NCI-H1105 treated with DMSO at 0.1 percent for 48 hours (cell line): ENCODE measurements at places on chromosomes 7 and 10.

GRCh38 chr10:28897617-28898464 is 220.5 kb downstream of the BAMBI start:
- DNase-seq = no peak

GRCh38 chr10:86043236-86043635 is 323.4 kb downstream of the GRID1 start:
- DNase-seq = peak; percentile 20

DNA sequence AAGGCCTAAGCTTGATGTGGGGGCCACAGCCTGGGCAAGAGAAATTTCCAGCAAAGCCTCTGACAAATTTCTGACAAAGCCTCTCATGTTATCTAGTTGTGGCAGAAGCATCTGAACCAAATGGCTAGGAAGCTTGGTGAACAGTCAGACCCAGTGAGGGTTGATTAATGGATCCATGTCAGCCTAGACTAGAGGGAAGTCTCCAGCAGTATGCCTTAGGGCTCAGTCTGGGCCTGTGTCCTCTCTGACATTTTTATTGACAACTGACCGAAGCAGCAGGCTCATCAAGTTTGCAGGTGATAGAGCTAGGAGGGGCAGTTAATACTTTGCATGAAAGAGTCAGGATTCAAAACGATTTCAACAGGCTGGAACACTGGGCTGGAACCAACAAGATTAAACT is 25.3 kb downstream of the HIF1AN start:
- DNase-seq = no peak

DNA sequence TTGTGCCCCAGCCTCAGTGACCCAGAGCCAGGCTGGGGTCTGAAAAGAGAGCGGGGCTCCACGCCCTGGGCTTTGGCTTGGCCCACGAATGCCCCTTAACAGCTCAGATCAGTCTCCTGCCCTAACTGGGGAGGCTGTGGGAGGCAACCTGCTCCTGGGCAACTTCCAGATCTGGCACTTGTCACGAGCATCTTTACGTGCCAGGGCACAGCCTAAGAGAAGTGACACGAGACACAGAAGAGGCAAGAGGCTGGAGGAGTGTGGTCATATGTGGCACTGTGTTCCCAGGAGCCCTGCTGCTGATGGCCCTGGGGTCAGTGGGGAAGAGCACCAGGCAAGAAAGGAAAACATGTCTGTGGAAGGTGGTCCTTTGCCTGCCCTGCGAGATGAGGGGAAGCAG is 97.8 kb upstream of the BTBD16 start:
- DNase-seq = no peak

DNA sequence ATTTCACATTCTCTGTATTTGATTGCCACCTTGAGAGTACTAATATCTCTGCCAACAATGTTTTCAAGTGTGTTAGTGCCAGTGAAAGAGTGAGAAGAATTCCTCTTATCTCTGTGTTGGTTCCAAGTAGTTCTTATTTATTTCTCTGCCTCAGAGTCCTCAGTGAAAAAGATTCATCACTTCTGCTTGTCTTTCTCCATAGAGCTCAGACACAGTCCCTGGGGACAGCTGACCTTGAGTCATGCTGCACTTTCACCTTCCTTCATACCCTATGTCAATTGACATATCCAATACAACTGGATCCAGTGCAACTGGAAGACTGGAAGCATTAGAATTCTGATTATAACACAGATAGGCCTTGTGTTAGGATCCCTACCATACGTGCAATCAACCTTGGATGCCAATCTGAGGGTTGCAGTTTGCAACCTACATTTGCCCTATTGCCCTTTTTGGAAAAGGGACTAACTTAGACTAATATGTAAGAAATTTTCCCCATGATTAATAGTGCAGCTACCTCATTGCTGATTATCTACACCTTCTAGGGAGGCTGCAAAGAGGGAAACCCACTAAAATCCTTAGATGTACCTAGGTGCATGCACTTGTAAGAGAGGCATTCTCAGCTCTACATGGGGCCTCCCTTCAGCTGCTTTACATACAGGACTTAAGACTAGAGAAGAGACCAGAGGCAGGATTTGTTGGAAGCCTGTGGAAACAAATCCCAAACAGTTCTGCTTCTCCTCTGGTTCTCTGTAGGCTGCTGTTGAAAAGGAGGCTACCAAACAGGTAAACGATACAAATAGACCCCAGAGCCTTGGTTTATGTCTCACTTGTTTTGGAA is 8.4 kb downstream of the IFIT2 start:
- DNase-seq = no peak
